ENCODE measurements at places on chromosomes 12 and 14.

- DNase-seq: no peak
Measured at GRCh38 chr12:9651265-9651729, 18.2 kb upstream of the CLEC2D start.

DNA sequence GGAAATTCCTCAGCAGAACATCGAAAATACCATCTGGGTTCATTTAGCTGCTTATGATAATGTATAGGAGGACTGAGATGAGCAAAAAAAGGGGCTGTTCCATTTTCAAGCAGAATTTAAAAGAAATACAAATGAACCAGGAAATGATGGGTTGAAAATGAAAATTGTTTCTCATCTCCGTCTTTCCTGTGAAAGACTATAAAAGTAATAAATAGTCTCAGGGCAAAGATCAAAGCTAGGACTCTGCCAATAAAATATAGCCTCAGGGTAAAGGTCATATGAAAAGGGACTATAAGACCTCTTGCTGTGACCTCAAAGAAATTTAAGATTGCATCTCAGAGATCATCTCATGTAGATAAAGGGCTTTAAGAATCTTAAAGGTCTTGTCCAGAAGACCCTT lies 478.0 kb downstream of the BTG1 start:
- DNase-seq: no peak

GRCh38 chr14:23173031-23173430 lies 10.4 kb downstream of the SLC7A8 start:
- no peak for DNase-seq

DNA sequence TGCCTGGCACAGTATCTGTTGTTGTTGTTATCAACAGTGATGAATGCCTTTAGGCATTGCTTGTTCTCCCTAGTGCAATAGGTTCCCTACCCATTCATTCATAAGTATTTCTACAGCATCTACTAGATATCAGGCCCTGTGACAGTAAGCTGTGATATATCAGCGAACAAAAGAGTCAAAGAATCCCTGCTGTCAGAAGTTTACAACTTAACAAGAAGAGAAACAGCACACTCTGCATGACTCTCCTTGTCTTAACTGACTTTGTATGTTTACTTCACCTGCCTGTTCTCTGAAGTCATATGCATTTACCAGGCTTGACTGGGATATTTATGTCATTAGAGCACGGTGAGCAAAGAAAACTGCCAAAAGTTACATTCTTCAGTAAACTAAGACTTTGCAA lies 452.2 kb upstream of the RPL10L start:
- DNase-seq: no peak

GRCh38 chr14:100994082-100994481 lies 90.6 kb upstream of the RTL1 start:
- no peak for DNase-seq

DNA sequence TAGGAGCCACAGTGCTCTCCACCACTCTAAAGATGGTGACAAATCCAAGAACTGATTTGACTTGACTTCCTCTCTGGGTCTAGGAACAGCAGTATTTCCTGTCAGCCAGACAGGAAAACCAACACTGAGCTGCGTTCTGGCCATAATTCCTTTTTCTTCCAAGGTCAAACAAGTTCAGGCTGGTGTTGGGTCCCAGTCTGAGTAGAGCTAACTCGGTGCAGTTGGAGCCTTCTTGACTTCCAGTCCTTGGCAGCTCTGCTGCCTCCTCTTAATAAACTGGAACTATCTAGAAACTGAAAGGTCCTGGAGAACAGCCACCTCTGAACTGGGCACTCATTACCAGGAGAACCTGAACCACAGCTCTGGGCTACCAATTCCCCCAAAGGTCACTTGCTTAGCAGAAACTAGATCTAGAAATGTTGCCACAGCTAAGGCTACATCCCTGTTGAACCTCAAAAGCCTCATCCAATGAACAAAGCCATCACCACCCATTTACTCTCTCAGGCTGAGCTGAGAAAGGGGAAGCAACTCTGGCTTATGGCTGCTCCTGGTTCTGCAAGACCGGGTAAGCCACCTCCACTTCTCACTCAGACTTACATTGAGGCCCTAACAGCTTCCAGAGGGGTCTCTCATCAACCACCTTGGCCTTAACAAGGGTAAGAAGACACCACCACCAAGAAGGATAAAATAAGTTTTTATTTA lies 27.7 kb downstream of the MAX start:
- DNase-seq: no peak

DNA sequence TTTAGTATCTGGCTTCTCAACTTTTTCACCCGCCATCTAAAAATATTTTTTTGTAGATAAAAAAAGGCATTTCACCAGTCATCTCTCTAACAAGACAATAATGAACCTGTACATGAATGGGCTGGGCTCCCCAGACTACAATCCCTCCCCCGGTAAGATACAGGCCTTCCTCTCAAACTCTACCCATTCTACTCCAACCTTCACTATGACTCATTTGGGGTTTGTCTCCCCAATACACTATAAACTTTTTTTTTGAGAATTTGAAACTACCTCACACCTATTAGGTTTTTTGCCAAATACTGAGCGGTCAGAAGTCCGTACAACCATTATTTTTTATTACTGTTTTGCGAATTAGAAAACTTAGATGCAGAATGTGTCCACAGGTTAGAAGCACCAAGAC lies 784 bp downstream of the RPL6 start:
- DNase-seq: no peak

GRCh38 chr12:68521321-68521839 lies 89.3 kb upstream of the RAP1B start:
- DNase-seq: no peak

DNA sequence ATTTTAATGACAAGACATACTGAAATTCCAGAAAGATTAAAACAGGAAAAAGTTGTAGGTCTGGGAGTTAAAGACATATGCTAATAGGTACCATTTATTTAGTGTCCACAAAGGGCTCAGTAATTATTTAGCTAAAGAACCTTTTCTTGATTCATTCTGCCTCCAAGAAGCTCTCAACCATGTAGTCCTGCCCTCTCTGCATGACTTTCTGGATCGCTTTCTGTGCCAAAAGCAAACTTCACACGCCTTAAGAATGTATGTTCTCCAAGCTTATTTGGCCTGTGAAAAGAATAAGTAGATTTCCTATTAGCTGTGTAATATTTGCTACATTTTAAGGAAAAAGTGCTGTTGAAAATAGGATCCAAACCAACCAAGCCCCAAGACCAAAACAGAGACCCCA lies 291.7 kb downstream of the C12orf75 start:
- DNase-seq: no peak

DNA sequence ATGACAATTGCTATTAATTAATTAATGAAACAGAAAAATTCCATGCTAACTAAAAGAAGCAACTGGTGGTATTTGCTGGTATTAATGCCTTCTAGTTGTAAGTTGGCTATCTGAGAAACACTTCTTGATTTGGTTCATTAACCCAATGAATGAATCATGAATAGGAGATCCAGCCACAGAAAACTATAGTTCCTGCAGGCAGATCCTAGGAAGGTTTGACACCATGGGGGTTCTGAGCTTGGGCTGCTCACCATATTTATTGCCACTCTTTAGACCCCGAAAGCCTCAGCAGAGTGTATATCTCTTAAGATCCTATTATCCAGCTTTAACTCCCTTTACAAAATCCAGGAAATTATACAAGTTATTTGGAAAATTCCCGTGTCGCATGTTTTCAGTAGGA lies 81.4 kb upstream of the REP15 start:
- no peak for DNase-seq

DNA sequence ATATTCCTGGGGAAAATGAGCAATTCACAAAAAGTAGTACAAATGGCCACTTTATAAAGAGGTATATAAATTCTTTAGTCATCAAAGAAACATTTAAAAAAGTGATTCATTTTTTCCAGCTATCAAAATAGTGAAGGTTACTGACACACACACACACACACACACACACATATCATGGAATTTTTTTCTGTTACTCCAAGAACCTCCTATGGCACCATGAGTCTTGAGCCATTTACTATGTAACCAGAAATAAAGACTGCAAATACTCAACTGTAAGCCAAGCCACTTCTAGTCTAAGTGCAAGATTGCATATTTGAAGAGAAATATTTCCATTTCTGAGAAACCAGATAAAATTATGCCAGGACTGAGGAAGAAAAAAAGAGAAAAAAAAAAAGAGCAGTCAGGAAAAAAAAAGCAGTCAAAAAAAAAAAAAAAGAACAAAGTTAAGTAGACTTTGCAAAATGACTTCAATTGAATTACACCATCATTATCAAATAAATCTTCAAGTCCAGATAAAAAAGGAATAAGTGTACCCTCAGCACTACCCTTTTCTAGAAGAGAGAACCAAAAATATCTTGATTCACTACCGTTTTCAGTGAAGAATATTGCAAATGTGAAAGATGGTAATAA lies 275.7 kb downstream of the DAD1 start:
- no peak for DNase-seq

- DNase-seq: peak; percentile 2
Measured at GRCh38 chr12:52741375-52742195, 35.6 kb downstream of the KRT76 start.

- DNase-seq: no peak
Measured at GRCh38 chr12:46818642-46819041, 7.2 kb downstream of the SLC38A4 start.

DNA sequence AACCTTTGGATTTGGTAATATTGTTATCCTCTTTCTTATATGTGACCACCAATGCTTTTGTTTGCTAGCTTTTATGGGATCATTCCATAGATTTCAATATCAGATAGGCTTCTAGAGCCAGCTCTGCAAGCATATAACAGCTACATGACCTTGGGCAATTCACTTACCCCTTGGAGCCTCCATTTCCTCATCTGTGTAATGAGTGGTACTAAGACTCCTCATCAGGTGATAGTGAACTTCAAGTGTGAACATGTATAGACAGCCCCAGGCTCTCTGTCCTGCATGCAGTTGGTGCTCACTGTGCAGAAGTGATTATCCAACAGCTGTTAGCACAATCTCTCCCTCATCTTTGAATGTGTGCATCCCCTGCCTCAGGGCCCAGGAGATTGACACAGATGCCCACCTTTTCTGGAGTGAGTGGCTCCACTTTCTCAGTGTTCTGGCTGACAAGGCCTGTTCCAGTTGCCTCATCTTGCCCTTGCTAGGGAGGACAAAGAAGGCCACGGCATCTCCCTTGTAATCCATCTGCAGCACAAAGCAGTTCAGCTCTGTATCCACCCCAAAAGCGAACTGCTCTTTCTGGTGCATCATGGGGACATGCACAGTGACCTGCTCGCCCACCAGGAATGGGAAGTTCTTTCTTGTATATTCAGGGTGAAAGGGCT lies 9.2 kb downstream of the SERPINA9 start:
- DNase-seq: no peak

GRCh38 chr12:9134981-9135628 lies 19.4 kb upstream of the A2M start:
- no peak for DNase-seq

- peak; percentile 43 for DNase-seq
Measured at GRCh38 chr12:104656921-104657320, 200.2 kb downstream of the CHST11 start.

GRCh38 chr12:130434560-130434959 lies 96.9 kb downstream of the PIWIL1 start:
- no peak for DNase-seq

DNA sequence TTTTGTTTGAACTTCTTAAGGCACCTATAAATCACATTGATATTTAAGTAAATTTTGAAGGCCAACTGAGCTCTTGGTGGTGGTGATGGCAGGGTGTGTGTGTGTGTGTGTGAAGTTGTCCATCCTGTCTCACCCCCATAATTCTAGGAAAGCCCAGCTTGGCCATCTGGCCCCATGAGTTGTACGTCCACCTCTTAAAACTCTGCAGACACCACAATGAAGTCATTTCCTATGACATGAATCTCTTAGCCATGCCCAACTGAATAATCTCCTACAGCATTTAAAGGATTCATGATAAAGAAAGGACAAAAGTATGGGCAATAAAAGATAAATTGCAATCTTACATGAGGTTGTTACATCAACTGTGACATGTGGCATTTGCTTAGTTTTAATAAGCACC lies 123.4 kb downstream of the TTC7B start:
- no peak for DNase-seq

Measured in skeletal muscle cell (primary cell).